ENCODE measurements at places on chromosomes 5 and 9.

- DNase-seq, result no peak
Observed at GRCh38 chr9:7756088-7756487, 43.5 kb downstream of the DMAC1 start.

- DNase-seq, result no peak
Observed at GRCh38 chr5:151580239-151580638, 10.9 kb downstream of the FAT2 start.

DNA sequence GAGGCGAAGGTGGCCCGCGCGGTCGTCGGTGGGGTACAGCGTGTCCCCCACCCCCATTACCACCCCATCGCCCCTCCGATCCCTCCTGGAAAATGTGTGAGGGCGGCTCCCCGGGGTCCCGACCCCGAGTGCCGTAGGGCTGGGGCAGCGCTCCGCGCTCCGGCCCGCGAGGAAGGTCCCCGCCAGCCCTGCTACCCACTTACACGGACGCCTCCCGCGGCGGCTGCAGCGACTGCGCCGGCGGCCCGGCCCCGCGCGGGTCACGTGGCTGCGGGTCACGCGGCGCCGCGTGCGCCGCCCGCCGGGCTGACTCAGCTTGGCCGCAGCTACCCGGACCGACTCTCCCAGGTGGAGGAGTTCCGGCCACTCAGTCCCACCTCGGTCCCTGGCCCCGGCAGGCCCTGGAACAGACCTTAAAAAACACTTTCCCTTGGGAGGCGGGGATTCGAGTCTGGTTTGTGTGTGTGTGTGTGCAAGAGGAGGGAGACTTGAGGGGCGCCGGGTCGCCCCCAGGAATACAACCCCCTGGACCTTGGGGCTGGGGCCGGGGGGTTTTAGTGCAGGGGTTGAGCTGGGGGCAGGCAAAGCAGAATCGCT lies at the start of gene GNPDA1:
Gene GNPDA1, minus strand, starts transcription at position 236 of the 597 bp plus-strand sequence. CDS start 992 bp downstream, outside the sequence.
- peak; percentile 10 for DNase-seq

- no peak for DNase-seq
Observed at GRCh38 chr9:77714077-77714549, 66.0 kb upstream of the GNA14 start.

- DNase-seq, result no peak
Observed at GRCh38 chr5:133754575-133755169, 142.3 kb upstream of the FSTL4 start.

- DNase-seq, result no peak
Observed at GRCh38 chr9:83956086-83956435, 24.0 kb downstream of the HNRNPK start.

DNA sequence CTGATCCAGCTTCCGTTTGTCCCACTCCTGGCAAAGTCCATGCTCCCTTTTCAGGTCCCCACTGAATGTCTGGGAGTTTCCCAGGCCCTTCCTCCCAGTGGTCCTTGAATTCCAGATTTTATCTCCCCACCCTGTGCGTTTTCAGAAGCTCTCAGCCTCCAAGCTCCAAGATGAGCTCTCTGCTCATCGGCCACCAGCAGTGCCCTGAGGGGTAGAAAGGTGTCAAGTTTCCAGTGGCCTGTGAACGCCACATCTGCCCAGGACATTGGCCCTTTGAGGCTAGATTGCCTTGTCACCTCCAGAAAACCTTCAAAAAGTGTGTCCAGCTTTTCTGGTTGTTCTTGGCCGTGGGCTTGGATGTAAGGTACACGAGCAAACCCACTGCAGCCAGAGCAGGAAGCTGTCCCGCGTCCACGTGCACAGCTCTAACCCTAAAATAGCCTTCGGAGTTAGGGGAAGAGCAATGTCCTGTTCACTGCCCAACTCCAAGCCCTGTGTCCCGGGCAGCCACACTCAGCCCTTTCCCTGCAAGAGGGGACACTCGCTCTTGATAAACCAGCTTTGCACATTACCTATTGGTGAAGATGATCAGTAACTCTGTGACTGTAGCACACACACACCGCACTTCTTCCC lies 10.9 kb upstream of the LRRC14B start:
- DNase-seq, result no peak

GRCh38 chr5:122941737-122942136 lies 94.8 kb downstream of the PPIC start:
- DNase-seq, result no peak

GRCh38 chr5:141465351-141465750 lies 10.4 kb upstream of the PCDHGC3 start:
- DNase-seq, result no peak

DNA sequence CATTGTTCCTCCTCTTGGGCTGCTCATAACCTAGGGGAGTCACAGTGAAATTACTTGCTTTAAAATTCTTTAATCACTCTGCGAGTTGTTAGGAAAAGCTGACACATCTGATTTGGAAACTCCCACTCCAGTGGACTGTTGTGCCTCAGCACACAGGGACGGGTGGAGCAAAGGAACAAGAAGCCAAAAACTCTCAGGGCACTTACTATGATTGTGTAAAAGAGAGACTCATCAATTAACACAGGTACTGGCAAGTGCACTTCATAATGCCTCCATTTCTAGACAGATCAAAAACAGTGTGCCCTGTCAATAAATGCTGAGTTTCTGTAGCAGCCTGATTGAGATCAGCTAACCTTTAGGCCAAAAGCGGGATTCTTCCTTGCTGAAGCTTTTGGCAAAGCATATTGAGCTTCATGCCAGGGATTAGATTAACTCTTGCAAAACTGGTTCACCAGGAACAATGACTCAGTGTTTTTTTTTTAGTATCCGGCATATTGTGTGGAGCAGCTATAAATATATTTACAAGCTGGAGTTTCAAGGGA lies 55.9 kb downstream of the TMC1 start:
- DNase-seq, result no peak

- DNase-seq, result no peak
Observed at GRCh38 chr5:126471875-126472537, 48.8 kb downstream of the GRAMD2B start.

DNA sequence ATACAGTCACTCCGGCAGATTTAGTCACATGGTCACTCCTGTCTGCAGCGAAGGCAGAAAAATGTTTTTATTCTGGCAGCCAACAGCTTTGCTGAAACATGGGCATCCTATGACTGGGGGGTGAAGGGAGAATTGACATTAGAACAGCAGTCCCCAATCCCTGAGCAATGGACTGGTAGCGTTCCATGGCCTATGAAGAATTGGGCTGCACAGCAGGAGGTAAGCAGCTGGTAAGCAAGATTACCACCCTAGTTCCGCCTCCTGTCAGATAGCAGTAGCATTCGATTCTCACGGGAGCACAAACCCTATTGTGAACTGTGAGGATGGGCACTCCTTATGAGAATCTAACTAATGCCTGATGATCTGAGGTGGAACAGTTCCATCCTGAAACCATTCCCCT lies 93.1 kb upstream of the FTMT start:
- DNase-seq, result no peak

DNA sequence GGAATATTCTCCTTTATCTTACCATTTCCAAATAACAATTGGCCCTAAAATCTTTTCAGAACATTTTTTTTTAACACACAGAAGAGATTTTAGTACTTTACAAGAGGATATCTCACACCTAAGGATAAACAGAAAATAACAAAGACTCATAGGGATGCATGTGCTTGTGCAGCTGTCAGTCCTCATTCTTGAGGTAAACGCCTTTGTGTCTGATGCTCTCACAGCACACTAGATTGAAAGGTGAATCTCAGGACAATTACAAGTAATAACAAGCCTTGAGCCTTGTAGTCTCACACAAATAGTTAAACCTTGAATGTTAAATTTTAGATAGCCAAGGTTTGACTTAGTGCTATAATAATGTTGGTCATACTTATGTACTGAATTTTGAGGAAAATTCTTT lies 439.2 kb downstream of the PTPRD start:
- DNase-seq, result no peak

- DNase-seq, result no peak
Observed at GRCh38 chr5:141694479-141694878, 12.4 kb upstream of the ARAP3 start.

GRCh38 chr9:111036429-111036789 lies 1.9 kb downstream of the LPAR1 start:
- no peak for DNase-seq

GRCh38 chr5:112205846-112206245 lies 213.2 kb downstream of the EPB41L4A start:
- DNase-seq, result no peak

DNA sequence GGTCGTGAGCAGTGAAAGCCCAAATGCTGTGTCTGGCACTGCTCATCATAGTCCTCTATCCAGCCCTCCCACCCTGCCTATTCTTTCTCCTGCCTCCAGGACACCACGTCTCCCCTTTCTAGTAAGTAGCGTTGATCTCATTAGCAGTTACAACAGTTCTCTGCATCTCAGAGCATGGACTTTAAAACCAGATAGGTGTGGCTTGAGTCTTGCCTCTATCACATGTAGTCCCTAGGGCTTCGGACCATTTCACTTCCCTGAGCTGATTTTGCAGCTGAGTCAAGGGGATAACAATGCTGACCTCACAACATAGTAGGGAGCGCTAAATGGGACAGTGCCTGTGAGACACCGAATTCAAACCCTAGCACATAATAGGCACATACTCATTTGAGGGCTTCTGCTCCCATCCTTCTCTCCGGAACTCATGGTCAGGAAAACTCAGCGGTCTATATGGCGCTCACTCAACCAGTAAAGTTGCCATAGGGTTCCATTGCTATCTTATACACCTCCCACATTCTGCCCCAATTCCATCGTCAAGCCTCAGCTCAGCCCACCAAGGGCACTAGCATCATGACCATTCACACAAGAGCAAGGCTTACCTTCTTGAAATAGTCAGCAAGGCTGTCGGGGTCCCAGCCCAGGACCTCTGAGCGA lies 515 bp downstream of the LCP2 start:
- DNase-seq, result no peak

DNA sequence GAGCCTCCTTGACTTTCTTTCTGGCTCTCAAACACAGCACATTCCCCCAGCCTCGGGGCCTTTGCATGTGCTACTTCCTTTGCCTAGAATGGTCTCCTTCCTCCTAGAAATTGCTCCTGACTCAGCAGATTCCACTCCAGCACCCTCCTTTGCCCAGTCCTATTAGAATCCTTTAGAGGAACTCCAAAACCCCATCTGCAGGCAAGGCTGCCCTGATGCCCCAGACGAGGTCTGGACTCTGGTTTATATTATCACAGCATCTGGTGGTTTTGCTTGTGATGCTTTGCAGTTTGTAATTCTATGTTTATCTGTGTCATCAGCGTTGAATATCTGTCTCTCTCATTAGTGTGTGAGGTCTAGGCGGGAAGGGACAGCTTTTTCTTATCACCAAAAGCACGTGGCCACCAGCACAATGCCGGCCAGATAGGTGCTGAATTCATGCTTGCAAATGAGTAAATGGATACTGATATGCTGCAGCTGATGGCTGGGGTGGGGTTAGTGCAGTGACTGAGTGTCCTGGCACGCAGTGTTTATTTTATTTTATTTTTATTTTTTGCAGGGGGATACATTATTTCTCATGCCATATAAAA lies 30.0 kb upstream of the ANKH start:
- peak; percentile 8 for DNase-seq

DNA sequence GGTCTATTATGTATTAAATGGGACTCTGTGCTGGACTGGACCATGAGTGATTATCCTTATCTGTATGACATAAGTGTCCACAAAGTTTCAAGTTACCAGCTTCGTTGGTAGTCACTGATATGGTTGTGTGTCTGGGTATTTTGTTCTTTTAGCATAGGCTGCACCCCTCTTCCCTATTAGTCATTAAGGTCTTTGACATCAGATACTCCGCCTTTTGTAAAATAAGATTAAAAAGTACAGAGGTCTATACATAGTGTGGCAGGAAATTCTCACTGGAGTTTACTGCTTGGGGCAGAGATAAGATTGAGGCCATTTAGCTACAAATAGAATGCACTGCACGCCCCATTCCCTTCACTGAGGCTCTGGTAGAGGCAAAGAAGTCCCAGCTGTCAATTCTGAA lies 99.4 kb downstream of the TMEM215 start:
- DNase-seq, result no peak
